ENCODE measurements at places on chromosomes 7 and 10. TPM values are rescaled to one million over a fixed set of nuclear protein-coding genes. Genes with fewer than 3 reads are reported as not detected.

The SORBS1 gene
- total RNA-seq, result 37.0 TPM

GRCh38 chr10:1035201-1035600, 9.5 kb upstream of the IDI2 start:
- DNase-seq, result no peak

The INA gene
- 0.37 TPM for total RNA-seq

GRCh38 chr10:118918587-118918986, 110.9 kb upstream of the NANOS1 start:
- no peak for DNase-seq

The MACROH2A2 gene
- 3.8 TPM for total RNA-seq

GRCh38 chr7:116977172-116977571, 23.9 kb downstream of the ST7 start:
- DNase-seq, result no peak

- no peak for DNase-seq
Observed at GRCh38 chr10:560314-560992, 129.0 kb downstream of the DIP2C start.

- DNase-seq, result peak; percentile 65
Observed at GRCh38 chr10:23158370-23158769, 33.7 kb upstream of the PTF1A start.

- DNase-seq, result no peak
Observed at GRCh38 chr10:241451-241850, 106.2 kb downstream of the ZMYND11 start.

DNA sequence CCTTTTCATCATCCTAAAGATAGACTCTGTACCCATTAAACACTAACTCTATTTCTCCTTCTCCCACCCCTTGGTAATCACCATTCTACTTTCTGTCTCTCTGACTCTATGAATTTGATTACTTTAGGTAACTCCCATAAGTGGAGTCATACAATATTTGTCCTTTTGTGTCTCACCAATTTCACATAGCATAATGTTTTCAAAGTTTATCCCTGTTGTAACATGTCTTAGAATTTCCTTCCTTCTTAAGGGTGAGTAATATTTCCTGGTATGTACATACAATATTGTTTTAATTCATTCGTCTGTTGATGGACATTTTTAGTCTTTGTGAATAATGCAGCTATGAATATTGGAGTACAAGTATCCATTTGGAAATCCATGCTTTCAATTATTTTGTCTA, 50.9 kb upstream of the CDCA7L start:
- no peak for DNase-seq

The ASAH2 gene
- total RNA-seq, result 1.1 TPM

- DNase-seq, result no peak
Observed at GRCh38 chr10:5530412-5530806, 5.6 kb downstream of the CALML3 start.

- DNase-seq, result no peak
Observed at GRCh38 chr7:42392826-42393225, 155.8 kb upstream of the GLI3 start.

The NSUN6 gene
- total RNA-seq, result 5.7 TPM

DNA sequence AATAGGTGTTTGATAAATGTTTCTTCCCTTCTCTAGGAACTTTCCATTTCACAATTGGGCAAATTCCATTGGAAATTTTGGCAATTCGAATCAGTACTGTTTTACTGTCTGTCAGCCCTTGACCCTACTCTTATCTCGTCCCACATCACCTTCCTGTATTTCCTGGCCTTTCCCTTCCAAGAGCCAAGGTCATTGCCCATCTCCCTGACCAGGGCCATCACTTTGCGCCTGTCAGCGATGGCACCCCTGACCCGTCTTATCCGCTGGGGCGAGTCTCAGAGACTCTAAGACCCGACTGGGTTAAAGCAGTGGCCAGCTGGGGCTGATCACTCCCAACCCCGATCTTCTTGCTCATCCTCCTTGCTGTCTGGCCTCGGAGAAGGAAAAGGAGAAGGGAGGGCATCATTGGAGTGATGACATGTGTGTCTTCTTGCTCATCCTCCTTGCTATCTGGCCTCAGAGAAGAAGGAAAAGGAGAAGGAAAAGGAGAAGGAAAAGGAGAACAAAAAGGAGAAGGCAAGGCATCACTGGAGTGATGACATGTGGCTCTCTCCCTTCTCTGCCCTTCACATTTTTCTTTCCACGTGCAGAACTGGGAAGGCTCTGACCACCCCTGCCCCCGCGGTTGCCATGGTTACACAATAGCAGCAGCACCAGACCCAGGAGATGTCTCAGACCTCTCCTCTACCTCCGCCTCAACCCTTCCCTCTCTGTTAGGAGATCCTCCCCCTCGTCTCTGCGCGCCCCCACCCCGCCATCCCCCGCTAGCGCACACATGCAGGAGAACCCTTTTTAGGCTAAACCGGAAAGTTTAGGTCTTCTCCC, 2.0 kb downstream of the SEMA3D start:
- DNase-seq, result peak; percentile 28

- DNase-seq, result no peak
Observed at GRCh38 chr7:16921644-16922257, 40.0 kb upstream of the AGR3 start.
